ENCODE measurements at places on chromosomes 12 and 14.
A peak's percentile ranks its signal among the peaks of the same experiment; 100 is the strongest.

GRCh38 chr14:55116246-55117030 is 12.6 kb upstream of the LGALS3 start:
- no peak for DNase-seq

DNA sequence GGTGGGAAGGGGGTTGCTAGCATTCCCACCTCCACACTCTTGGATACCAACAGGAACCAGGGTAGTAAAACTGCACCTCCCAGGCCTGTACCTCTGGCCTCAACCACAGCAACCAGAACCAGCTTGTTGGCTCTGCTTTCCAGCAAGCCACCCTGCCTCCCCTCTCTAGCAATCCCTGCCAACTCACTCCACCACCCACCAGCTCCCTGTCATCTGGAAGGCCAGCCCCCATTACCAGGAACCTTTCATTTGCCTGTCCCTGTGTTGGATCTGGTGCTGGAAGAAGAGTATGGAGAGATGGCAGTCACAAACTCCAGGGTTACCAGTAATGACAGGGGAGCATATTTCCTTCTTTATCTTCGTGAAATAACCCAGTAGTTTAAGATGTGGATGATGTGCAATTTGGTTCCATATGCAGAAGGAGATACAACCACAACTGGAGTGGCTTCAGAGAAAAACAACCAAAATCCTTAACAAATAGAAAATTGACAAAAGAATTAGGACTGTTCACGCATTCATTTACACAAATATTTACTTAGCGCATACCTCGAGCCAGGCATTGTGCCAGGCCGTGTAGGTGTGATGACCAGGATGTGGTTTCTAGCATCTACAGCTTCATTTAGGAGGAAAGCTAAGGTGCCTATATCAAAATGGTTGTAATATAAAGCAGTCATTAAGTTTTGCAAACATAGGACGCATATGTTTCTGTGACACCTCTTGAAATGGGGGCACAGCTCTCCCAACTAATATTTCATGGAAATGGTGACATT is 3.4 kb downstream of the B4GALNT3 start:
- DNase-seq: no peak

DNA sequence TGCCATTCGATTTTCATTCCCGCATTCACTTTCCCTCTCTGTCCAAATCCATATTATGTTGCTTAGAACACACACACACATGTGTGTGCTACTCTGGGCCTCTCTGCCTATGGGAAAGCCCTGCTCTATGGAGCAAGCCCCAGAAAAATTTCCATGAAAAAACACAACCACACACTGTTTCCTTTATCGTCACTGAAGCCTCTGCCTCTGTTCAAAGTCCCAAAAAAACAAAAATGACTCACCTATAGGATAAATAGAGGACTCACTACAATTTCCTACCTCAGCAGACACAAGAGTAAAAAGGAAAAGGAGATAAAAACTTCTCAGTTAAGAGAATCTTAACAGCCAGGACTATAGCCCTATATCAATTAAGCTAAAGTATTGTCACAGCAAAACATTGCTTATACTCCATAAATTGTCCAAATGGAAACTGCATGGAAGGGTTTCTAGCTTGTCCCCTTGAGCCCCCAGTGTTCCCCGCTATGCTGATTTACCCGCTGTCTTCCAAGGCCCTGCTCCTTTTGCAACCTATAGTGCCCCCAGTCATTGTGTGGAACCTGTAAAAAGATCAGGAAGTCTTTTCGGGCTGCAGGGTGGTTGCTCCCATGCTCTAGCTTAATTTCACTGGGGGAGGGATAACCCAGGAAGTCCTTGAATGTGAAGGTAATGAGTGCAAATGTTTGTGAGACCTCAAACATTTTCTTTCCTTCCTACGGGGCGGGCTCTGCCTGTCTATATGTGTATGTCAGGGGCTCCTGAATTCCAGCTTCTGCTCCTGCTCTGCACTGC is 11.1 kb upstream of the PIP4K2C start:
- no peak for DNase-seq

DNA sequence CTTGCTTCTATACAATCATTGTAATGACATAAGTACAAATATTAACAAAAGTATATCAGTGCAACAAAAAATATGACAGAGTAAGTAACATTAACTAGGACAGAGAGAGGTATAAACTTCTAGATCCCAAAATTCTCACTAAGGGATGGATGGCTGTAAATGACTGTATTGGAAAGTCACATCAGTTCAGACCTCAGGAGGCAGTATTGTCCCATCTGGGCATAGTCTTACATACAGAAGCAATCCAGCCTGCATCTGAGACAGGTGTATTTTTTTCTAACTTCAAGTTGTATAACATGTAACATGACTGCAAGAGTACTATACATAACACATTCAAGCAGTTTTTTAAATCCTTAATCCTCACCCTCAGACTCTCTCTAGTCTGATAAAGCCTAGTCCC is 99.0 kb downstream of the GARIN6 start:
- no peak for DNase-seq

GRCh38 chr14:80350707-80351106 is 139.4 kb upstream of the DIO2 start:
- DNase-seq: no peak

GRCh38 chr14:106610691-106611090 is 1084.3 kb downstream of the TMEM121 start:
- DNase-seq: no peak

GRCh38 chr14:94439453-94440057 is 13.0 kb downstream of the SERPINA11 start:
- DNase-seq: no peak

DNA sequence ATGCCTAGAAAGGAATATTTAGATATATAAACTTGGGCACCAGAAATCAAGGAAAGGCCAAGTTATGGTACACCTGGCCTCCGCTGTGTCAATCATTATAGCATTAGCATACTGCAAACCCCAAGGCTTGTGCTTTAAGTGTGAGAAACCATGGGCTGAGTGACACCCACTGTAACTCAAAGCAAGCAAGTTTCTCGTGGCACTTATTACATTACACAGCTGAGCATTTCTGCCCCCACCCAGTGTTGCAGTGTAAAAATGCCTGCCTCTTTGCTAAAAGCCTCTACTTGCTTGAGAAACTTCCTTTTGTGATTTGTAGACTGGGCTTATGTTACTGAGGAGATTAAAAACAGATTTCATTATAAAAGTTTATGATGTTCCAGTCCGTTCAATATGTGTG is 122.0 kb downstream of the TGFB3 start:
- DNase-seq: no peak

DNA sequence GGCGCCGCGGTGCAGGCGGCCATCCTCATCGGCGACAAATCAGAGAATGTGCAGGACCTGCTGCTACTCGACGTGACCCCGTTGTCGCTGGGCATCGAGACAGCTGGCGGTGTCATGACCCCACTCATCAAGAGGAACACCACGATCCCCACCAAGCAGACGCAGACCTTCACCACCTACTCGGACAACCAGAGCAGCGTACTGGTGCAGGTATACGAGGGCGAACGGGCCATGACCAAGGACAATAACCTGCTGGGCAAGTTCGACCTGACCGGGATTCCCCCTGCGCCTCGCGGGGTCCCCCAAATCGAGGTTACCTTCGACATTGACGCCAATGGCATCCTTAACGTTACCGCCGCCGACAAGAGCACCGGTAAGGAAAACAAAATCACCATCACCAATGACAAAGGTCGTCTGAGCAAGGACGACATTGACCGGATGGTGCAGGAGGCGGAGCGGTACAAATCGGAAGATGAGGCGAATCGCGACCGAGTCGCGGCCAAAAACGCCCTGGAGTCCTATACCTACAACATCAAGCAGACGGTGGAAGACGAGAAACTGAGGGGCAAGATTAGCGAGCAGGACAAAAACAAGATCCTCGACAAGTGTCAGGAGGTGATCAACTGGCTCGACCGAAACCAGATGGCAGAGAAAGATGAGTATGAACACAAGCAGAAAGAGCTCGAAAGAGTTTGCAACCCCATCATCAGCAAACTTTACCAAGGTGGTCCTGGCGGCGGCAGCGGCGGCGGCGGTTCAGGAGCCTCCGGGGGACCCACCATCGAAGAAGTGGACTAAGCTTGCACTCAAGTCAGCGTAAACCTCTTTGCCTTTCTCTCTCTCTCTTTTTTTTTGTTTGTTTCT is 1.7 kb downstream of the HSPA2 start:
- DNase-seq: no peak

- DNase-seq: no peak
Observed at GRCh38 chr14:60488175-60488574, 2.3 kb upstream of the C14orf39 start.

DNA sequence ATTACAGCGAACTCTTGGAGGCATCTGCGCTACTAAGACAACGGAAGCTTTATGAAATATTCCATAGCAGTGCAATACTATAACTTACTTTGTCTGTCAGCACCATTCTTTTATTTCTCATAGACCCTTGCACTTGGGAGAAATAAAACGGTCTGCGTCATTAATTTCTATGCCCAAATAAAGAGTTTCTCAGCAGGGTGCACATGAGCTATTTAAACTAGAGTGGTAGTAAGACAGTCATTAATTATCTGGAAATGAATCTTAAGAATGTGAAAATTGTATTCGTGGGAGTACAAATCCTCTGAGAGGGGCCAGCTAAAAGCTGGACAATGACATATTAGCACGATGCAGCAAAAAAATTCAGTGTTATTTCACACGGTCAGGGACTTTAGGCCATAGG is 903.4 kb upstream of the FOXG1 start:
- no peak for DNase-seq

DNA sequence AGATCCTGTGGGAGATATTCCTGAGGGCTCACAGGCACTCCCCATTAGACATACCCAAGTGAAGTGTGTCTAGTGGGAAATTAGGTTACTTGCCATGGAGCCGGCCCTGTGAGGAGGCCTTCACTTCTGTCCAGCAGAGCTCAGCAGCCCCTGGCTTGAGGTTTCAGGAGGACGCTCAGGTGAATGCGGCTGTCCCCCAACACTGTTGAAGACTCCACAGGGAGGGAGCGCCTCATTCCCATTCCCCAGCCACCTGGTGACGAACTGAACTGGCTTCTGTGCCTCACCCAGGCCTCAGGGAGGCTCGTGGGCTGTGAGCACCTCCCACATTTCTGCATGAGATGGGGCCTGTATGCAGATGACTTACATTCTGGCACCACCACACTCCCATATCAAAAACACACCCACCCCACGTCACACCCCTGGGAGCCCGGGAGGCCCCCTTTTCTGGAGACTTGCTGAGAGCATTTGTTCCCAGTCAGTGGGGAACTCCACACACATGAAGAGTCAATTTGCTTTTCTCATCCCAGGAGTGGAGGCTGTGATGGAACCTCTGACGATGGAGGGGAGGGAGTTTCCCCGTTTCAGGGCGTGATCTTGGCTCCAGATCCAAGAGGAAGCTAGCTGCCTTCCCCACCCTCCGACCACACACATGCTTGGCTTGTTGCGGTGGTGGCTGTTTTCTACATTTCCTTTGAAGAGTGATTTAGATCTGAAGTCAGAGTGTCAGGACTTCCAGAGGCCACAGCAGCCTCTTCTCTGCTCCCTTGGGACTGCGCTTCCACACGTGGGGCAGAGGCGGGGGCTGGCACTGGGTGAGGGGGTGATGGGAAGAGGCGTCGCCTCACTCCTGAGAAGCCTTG is 120.7 kb downstream of the ADGRD1 start:
- DNase-seq: peak; percentile 15

GRCh38 chr14:23355871-23356435 is 3.3 kb upstream of the SLC22A17 start:
- no peak for DNase-seq
